CMK (cell line): ENCODE measurements at places on chromosomes 12 and 14.

DNA sequence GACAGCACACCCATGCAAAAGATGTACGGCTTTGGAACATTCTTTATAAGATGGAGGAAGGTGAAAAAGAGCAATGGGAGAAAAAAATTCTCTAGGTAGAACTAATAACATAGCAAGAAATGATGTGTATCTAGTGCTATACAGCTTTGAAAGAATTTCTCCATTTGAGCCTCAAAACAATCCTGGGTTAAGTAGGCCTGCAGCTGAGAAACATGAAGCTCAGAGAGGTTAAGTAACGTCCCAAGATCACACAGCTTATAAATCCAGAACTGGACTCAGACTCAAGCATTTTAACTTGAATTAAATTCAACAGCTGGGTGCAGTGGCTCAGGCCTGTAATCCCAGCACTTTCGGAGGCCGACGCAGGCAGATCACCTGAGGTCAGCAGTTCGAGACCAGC, 32.9 kb downstream of the TTC7B start:
- no peak for DNase-seq

GRCh38 chr12:3289702-3290101, 201.3 kb upstream of the PRMT8 start:
- no peak for DNase-seq

- DNase-seq = no peak
Measured at GRCh38 chr14:20512177-20512905, 7.0 kb downstream of the RNASE10 start.

DNA sequence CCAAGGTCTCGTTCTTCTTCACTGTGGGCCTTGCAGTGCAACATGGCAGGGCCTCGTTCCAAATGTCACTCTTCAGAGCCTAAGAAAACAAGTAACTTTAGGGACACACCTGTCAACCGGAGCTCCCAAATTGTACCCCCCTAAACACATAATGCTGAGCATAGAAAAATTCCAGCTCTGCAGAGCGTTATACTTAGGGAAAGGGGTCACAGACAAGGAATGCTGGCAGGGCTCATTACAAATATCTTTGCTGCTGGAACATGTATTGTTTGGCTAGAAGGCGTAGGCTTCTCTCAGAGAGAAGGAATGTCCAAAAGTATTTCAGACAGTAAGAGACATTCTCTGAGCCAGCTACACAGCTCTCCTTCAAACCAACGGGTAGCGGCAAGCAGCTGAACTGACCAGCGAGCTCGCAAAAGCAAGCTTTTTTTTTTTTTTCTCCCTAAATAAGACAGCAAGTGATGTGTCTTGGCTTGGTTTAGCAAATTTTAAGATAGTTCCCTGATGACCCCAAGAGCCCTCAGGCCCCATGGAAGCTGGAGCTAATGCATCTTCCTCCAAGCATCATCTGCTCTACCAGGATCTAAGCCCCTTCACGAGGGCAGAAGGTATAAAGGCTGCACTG, 24.5 kb downstream of the SSH1 start:
- DNase-seq = no peak

- DNase-seq = no peak
Measured at GRCh38 chr14:104746934-104747481, 5.9 kb upstream of the SIVA1 start.

DNA sequence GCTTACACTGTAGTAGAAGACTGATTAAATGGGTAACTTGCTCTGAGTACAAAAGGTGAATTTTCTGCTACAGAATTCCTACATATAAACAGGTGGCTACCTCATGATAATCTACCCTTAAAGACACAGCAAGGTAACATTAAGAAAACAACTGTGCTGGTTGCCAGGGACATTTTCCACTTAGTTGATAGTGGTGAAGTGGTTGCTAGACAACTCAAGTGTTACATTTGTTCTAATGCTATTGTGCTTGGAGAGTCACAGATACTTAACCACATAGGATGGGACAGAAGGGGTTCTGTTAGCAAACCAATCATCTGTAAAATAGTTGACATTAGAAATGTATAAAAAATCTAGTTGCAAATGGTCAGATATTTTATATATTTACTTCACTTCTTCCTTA, 870.3 kb upstream of the SEL1L start:
- DNase-seq = no peak

- no peak for DNase-seq
Measured at GRCh38 chr12:10717410-10717809, 5.7 kb downstream of the YBX3 start.

GRCh38 chr12:117188961-117189724, 1.1 kb downstream of the FBXO21 start:
- DNase-seq = no peak

GRCh38 chr12:101620762-101621133, 26.0 kb downstream of the MYBPC1 start:
- no peak for DNase-seq

- no peak for DNase-seq
Measured at GRCh38 chr12:71135812-71136176, 22.0 kb downstream of the TSPAN8 start.
